ENCODE measurements at places on chromosomes 1 and 21. TPM values are rescaled to one million over a fixed set of nuclear protein-coding genes. Genes with fewer than 3 reads are reported as not detected.

SERTAD4 gene
- 1.6 TPM for total RNA-seq

GRCh38 chr1:153849487-153850185 is 73.1 kb downstream of the GATAD2B start:
- DNase-seq = no peak

- no peak for DNase-seq
These were observed 26.2 kb downstream of the ACOT11 start for GRCh38 chr1:54574158-54574778.

GRCh38 chr1:228289239-228289849 is 81.5 kb downstream of the OBSCN start:
- DNase-seq = no peak

Measured in GM23338 (cell line).